AG04449 (cell line): ENCODE measurements at places on chromosomes 5 and 9.

DNA sequence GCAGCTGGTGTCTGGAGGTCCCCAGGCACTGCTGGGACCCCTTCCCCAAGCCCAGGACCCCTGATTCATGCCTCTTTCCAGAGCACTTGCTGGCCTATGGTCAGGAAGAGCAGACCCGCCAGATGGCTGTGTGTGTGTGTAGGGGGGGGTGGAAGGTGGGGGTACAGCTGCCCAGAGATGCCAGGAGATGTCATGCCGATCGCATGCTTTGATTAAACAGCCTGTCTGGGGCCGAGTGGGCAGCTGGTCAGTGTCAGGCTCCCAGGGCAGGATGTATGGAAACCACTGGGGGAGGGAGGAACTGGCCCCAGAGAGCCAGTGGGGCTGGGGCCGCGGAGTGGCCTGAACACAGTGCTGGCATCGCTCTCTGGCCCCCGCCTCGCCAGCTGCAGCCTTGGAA is 23.7 kb downstream of the RXRA start:
- no peak for DNase-seq

DNA sequence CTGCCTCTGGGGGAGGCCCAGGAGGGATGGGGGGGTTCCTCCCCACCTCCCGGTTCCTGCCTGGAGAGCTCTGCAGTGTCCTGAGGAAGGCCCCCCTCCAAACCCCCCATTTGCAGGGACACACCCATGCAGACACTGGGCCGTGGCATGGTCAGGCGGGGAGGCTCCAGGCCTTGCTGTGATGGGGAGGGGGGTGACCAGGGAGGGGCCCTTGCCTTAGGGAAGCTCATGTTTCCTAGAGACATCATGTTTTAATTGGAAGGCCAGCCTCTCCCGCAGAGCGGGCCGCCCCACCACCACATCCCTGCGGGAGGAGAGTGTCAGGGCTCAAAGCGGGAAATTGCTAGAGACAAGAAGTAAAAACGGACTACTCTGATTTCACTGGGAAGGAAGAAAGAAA is 12.0 kb downstream of the PRRX2 start:
- no peak for DNase-seq

GRCh38 chr5:150694612-150695011 is 6.2 kb downstream of the RBM22 start:
- no peak for DNase-seq

- DNase-seq = no peak
Observed at GRCh38 chr9:136623842-136624183, 38.9 kb upstream of the EGFL7 start.

GRCh38 chr9:95090023-95090791 is 227.3 kb downstream of the FANCC start:
- no peak for DNase-seq

- no peak for DNase-seq
Observed at GRCh38 chr9:36637491-36638270, 65.0 kb downstream of the MELK start.

- no peak for DNase-seq
Observed at GRCh38 chr5:115578657-115579056, 23.6 kb downstream of the TICAM2 start.

- DNase-seq = no peak
Observed at GRCh38 chr5:76801159-76801802, 17.5 kb upstream of the F2RL1 start.

GRCh38 chr9:127689329-127690000 is 17.3 kb upstream of the CFAP157 start:
- no peak for DNase-seq

DNA sequence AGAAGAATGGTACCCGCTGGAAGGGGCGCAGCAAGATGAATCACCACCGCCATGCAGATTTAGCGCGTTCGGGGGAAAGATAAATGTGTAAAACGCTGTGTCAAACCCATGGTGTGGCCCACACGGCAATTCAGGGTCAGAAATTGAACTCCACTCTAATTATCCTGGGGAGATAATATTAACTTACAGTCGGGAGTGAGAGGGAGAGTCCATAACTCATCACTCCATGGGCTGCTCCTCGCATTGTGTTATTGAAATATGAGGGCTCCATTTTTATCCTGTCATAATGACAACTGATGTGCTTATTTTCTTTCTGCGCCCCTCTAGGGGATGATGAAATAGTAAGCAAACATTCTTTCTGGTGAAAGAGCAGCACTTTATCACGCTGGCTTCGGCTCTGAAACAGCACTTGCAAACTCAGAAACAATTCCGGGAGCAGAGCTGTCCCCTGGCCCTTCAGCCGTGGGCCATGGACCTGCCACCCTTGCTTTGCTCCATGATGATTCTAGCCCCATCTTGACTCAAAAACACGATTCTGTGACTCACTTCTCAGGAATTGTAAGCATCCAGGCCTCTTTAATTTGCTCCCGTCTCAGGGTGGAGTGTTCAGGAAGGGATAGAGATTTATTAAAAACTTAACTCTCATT is 431.6 kb downstream of the IRX1 start:
- DNase-seq = no peak

- DNase-seq = no peak
Observed at GRCh38 chr5:173308226-173308625, 20.0 kb downstream of the STC2 start.

DNA sequence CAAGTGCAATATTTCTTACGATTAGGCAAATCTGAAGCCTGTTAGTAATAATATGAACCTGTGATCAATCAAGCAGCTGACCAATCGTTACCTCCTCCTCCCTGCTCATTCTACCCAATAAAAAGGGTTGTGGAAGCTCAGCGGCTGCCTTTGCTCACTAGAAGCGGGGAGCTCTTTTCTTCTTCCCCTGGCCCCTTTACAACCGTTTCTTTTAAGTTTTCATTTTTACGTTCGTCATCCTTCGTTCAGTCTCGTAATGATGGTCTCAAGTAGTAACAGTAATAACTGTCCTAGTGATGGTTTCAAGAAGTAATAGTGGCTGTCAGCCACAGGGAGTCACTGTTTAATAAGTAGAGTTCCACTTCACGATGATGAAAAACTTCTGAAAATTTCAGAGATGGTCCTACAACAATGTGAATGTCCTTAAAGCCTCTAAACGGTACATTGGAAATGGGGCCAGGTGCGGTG is 6.2 kb downstream of the UGT3A2 start:
- DNase-seq = no peak

DNA sequence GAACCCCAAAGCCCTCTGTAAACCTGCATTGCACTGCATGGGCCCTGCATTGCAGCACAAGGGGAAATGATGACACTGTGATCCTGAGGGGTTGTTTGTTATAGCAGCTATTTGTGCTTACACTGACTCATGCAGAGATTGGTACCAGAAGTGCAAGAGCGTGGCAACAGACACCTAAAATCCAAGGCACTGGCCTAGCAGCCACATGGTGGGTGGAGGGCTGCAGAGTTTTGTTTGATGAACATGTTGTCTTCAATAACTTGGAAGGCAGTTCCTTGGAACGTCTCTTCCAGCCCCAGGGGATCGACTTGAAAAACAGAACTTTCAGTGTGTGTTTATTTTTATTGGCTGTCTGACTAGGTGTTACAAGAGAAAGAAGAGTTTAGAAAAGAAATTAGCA is 14.5 kb downstream of the FCN2 start:
- DNase-seq = no peak

DNA sequence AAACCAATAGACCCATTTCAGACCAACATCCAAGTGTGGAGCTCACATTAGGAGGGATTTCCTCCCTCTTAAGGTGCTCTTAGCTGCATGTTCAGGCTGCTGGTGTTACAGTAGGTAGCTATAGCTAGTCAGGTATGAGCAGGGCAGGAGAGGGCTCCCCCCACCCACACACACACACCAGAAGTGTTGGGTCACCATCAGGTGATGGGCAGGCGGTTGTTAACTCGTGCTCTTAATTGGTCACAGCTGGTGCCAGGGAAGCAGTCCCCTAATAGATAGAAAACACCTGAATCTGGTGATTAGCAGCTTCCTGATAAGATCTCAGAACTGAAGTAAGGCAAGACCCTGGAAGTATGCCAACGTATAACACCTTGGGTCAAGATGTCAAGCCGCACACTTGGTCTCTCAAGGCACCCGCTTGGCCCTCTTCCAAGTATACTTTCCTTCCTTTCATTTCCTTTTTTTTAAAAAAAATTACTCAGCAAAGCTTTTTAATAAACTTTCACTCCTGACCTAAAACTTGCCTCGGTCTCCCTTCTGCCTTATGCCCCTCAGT is 532.4 kb downstream of the DNAH5 start:
- DNase-seq = no peak
